SK-N-SH (cell line): ENCODE measurements at places on chromosomes 6 and 20.

GRCh38 chr6:84892671-84893070 is 128.3 kb upstream of the TBX18 start:
- H3K4me1 ChIP-seq, result no peaks in the 10 kb centered on the region
- no peaks in the 10 kb centered on the region for H3K27me3 ChIP-seq
- H3K27ac ChIP-seq, result no peak overlapping the region
- no peak overlapping the region for H3K4me3 ChIP-seq
- DNase-seq, result no peak

DNA sequence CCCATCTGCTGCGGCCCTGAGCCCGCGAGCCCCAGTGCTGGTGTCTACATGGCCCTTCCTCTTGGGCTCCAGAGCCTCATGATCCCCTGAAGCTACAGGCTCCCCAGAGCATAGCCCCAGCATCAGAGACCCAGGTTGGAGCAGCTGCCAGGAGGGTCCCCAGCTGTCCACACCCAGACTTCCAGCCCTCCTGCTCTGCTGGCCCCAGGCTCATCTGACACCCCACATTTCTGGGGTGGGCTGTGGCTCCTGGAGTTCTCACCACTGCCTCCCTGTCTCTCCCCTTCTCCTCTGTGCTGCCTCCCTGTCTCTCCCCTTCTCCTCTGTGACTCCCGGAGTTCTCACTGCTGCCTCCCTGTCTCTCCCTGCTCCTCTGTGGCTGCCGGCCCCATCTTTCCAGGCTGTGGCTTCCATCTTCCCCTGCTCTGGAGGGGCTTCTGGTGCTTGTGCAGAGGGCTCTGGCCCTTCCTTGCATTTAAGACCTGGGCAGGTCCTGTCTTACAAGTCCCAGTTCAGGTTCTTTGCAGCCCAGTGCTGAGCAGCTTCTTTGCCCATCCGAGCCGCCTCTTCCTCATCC is 108.1 kb downstream of the ERMARD start:
- H3K27me3 ChIP-seq, result no peaks in the 10 kb centered on the region
- no peak overlapping the region for H3K27ac ChIP-seq
- no peaks in the 10 kb centered on the region; the same call in 1 of the 2 replicates for H3K4me1 ChIP-seq

GRCh38 chr6:117677553-117678141 is 2.4 kb downstream of the NUS1 start:
- no peak overlapping the region for H3K27ac ChIP-seq
- no peaks in the 10 kb centered on the region for H3K27me3 ChIP-seq
- H3K4me1 ChIP-seq, result peaks cover 12% of the 10 kb centered on the region
- no peak overlapping the region for H3K4me3 ChIP-seq
- no peak for DNase-seq
- peaks cover 9% of the 10 kb centered on the region for H3K36me3 ChIP-seq

GRCh38 chr6:75368151-75368779 is 83.7 kb upstream of the TMEM30A start:
- H3K27me3 ChIP-seq, result no peaks in the 10 kb centered on the region
- no peak overlapping the region for H3K4me3 ChIP-seq
- H3K4me1 ChIP-seq, result no peaks in the 10 kb centered on the region
- H3K27ac ChIP-seq, result no peak overlapping the region
- no peaks in the 10 kb centered on the region for H3K36me3 ChIP-seq
- peak; percentile 12 for DNase-seq

GRCh38 chr6:105135056-105135455 is 44.8 kb downstream of the POPDC3 start:
- peaks cover 8% of the 10 kb centered on the region for H3K36me3 ChIP-seq
- H3K4me1 ChIP-seq, result no peaks in the 10 kb centered on the region
- peak; percentile 51 for DNase-seq
- H3K4me3 ChIP-seq, result peak overlapping the region; percentile 31
- H3K27me3 ChIP-seq, result no peaks in the 10 kb centered on the region
- H3K27ac ChIP-seq, result no peak overlapping the region; the same call in 1 of the 2 replicates
